ENCODE measurements at places on chromosomes 5 and 9. TPM values are rescaled to one million over a fixed set of nuclear protein-coding genes. Genes with fewer than 3 reads are reported as not detected.

Gene SEPTIN8
- total RNA-seq: 19.2 TPM

Gene TMC1
- total RNA-seq: not detected

Gene G3BP1
- 190 TPM for total RNA-seq

Gene NUDT12
- total RNA-seq: 0.87 TPM

Gene DENND1A
- 16.5 TPM for total RNA-seq

Gene C9orf85
- total RNA-seq: 11.0 TPM

Gene GPR21
- total RNA-seq: 1.3 TPM

Gene PIP5KL1
- 1.2 TPM for total RNA-seq

Gene GZMA
- total RNA-seq: 170 TPM

Gene SLC34A3
- not detected for total RNA-seq

Gene PDE6A
- not detected for total RNA-seq

Gene IFNB1
- not detected for total RNA-seq

Gene CDHR2
- total RNA-seq: 1.9 TPM

Gene KIAA0825
- 1.5 TPM for total RNA-seq

Gene CDX1
- total RNA-seq: not detected

Gene CBY3
- 0.71 TPM for total RNA-seq

Gene NR5A1
- total RNA-seq: not detected

Gene GPR150
- 1.6 TPM for total RNA-seq

Gene CTNND2
- total RNA-seq: not detected

Gene PIK3R1
- total RNA-seq: 74.1 TPM

Gene FRMPD1
- not detected for total RNA-seq

Gene PFN3
- total RNA-seq: not detected

Gene GFI1B
- total RNA-seq: not detected

Gene ADGRD2
- not detected for total RNA-seq

Gene FREM1
- not detected for total RNA-seq

Gene HMMR
- 52.8 TPM for total RNA-seq

Gene FRMD3
- 1.0 TPM for total RNA-seq

Gene CAVIN4
- 0.13 TPM for total RNA-seq

Gene HEMGN
- total RNA-seq: 2.3 TPM

Gene FCN1
- not detected for total RNA-seq

Gene KCNV2
- total RNA-seq: not detected

Gene IL3
- total RNA-seq: not detected

Gene GABBR2
- total RNA-seq: not detected

Gene CHSY3
- not detected for total RNA-seq

Gene SHC3
- total RNA-seq: not detected

Gene GABRA1
- not detected for total RNA-seq

Gene ZNF366
- total RNA-seq: not detected

All from activated naive CD4-positive, alpha-beta T cell treated with anti-CD3 and anti-CD28 coated beads, Interleukin-2, amount 10 ng/mL, durations not matched to agents 5 hours and 36 hours (primary cell).